ENCODE measurements at places on chromosomes 1 and 21. TPM values are rescaled to one million over a fixed set of nuclear protein-coding genes. Genes with fewer than 3 reads are reported as not detected.
A peak's percentile ranks its signal among the peaks of the same experiment; 100 is the strongest.

DNA sequence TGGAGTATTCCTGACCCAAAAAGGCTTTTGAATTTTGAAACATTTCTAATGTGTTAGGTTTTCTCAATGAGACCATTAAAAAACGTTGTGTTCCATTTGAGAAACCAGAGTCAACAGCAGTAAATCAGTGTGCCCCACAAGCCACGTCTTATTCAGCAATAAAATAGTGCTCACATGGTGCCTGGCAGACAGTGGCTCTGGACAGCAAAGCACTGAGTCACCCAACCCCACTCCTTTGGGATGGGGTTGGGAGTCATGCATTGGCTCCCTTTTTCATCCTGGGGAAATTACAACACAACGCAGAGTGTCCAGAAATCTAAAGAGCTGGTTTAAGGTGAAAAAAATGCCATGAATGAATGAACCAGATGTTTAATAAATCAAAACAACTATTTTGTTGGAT, 46.5 kb downstream of the KCNJ15 start:
- H3K4me1 ChIP-seq, result peaks cover 2% of the 10 kb centered on the region
- no peaks in the 10 kb centered on the region for H3K27me3 ChIP-seq
- H3K27ac ChIP-seq, result peak overlapping the region; percentile 51
- no peaks in the 10 kb centered on the region for H3K36me3 ChIP-seq
- no peak for DNase-seq

The AMY1A gene
- not detected for polyA plus RNA-seq

DNA sequence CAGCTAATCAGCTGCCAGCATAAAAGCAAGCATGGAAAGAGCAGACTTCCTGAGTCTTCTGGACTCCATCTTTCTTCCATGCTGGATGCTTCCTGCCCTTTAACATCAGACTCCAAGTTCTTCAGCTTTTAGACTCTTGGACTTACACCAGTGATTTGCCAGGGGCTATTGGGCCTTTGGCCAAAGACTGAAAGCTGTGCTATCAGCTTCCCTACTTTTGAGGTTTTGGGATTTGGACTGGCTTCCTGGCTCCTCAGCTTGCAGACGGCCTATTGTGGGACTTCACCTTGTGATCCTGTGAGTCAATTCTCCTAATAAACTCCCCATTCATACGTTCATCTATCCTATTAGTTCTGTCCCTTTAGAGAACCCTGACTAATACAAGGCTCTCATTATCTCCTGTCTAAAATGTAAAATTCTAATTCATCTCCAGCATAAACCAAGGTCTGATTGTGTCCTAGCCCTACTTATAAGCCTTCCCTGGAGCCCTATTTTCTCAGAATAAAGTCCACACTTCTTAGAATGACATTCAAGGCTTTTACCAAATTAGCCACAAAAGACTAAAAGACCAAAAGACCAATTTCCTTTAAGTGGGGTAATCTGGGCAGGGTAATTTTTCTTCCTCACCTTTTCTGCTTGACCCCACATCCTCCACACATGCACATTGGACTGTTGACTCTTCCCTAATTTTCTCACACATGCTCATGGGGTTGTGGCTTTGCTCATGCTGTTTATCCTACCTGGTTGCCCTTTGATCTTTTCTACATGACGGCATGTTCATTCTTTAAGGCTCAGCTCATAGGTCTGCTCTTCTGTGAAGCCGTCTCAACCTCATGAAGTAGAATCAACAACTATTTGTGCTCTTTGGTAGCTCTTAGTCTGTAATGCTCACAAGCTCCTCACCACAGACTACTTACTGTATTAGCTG, 18.1 kb upstream of the ENAH start:
- H3K4me3 ChIP-seq, result no peak overlapping the region
- H3K27me3 ChIP-seq, result no peaks in the 10 kb centered on the region
- no peak overlapping the region for H3K27ac ChIP-seq
- H3K4me1 ChIP-seq, result peaks cover 2% of the 10 kb centered on the region

DNA sequence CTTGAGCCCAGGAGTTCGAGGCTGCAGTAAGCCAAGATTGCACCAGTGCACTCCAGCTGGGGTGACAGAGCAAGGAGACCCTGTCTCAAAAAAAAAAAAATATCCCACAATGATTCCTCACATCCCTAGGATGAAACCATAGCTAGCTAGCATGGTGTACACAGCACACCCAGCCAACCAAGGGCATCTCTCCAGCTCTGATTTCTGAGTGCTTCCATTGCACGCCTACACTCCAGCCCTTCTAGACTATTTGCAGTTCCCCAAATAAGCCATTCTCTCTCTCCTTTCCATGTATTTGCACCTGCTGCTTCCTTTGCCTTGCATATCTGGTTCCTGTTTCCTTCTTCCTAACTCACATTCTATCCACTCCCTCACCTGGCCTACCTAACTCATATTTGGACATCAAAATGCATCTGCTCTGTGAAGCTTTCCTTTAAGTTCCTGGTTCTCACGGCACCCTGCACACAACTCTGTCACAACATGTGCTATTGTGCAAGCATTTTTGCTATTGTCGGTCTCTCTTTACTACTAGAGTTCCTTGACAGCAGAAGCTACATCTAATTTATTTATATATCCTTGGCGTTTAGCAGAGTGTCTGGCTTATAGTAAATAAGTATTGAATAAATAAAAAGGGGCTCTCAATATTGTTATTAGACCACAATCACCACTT, 2.4 kb upstream of the ELAPOR1 start:
- no peaks in the 10 kb centered on the region for H3K36me3 ChIP-seq
- no peak overlapping the region for H3K27ac ChIP-seq
- H3K4me3 ChIP-seq, result no peak overlapping the region
- DNase-seq, result no peak

The LCE2C gene
- not detected for polyA plus RNA-seq

The LRRC8D gene
- polyA plus RNA-seq, result 3.0 TPM

- H3K27ac ChIP-seq, result no peak overlapping the region
- no peaks in the 10 kb centered on the region for H3K4me1 ChIP-seq
- no peaks in the 10 kb centered on the region for H3K36me3 ChIP-seq
These were observed 49.6 kb upstream of the KDM4A start for GRCh38 chr1:43600033-43601020.

The LRRC8C gene
- polyA plus RNA-seq, result 5.9 TPM

GRCh38 chr1:9151328-9151860, 22.5 kb upstream of the GPR157 start:
- H3K27ac ChIP-seq, result peak overlapping the region; percentile 94
- no peaks in the 10 kb centered on the region for H3K27me3 ChIP-seq
- H3K4me1 ChIP-seq, result peaks cover 41% of the 10 kb centered on the region
- no peak overlapping the region for H3K4me3 ChIP-seq
- no peaks in the 10 kb centered on the region for H3K36me3 ChIP-seq
- peak; percentile 40 for DNase-seq

GRCh38 chr1:1088029-1088800, 14.1 kb upstream of the RNF223 start:
- H3K4me3 ChIP-seq, result no peak overlapping the region
- H3K36me3 ChIP-seq, result no peaks in the 10 kb centered on the region
- H3K4me1 ChIP-seq, result no peaks in the 10 kb centered on the region
- H3K27me3 ChIP-seq, result no peaks in the 10 kb centered on the region
- H3K27ac ChIP-seq, result no peak overlapping the region

The FOXE3 gene
- polyA plus RNA-seq, result 0.03 TPM

- H3K36me3 ChIP-seq, result no peaks in the 10 kb centered on the region
- no peak overlapping the region for H3K27ac ChIP-seq
These were observed 82.0 kb downstream of the TGFBR3 start for GRCh38 chr1:91803847-91804545.

DNA sequence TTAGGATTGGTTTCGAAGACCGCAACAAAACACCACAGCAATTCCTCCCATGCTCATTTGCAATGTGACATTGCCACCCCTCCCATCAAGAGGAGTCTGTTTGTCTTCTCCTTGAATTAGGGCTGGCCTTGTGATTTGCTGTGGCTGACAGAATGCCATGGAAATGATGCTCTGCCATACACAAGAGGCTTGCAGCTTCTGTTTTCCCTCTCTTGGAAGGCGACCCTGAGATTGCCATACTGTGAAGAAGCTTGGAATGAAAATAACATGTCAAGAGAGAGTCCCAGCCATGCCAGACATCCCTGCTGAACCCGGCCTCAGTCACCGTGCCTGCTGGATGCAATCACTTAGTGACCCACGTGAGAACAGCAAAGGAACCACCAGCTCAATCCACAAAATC, 212.4 kb downstream of the CRB1 start:
- no peak overlapping the region for H3K4me3 ChIP-seq
- H3K27me3 ChIP-seq, result no peaks in the 10 kb centered on the region
- no peaks in the 10 kb centered on the region for H3K4me1 ChIP-seq
- no peak overlapping the region for H3K27ac ChIP-seq
- DNase-seq, result no peak

The MMEL1 gene
- polyA plus RNA-seq, result 3.9 TPM

The TDRD5 gene
- polyA plus RNA-seq, result not detected

- H3K4me3 ChIP-seq, result no peak overlapping the region
- H3K27me3 ChIP-seq, result no peaks in the 10 kb centered on the region
- H3K27ac ChIP-seq, result no peak overlapping the region
- no peaks in the 10 kb centered on the region for H3K36me3 ChIP-seq
- no peak for DNase-seq
These were observed 26.2 kb downstream of the UMODL1 start for GRCh38 chr21:42097274-42097673.

DNA sequence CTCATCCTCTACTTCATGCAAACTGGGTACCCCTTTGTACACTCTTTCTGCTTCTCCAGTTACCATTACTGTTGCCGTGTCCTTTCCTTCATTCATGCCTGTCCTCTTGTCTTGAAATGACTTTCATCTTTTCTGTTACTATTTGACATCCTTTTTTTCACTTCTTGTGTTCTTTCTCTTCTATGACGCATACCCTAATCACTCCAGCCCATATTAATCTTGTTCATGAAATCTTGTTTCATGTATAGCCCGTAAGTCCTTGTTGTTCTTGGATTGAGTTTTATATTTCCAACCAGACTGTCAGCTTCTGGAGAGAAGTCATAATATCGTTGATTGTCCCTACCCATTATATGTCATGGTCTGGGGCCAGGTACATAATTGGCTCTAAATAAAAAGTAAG, 126.1 kb downstream of the NOS1AP start:
- no peak overlapping the region for H3K4me3 ChIP-seq
- H3K36me3 ChIP-seq, result no peaks in the 10 kb centered on the region
- DNase-seq, result no peak
- H3K27ac ChIP-seq, result no peak overlapping the region

DNA sequence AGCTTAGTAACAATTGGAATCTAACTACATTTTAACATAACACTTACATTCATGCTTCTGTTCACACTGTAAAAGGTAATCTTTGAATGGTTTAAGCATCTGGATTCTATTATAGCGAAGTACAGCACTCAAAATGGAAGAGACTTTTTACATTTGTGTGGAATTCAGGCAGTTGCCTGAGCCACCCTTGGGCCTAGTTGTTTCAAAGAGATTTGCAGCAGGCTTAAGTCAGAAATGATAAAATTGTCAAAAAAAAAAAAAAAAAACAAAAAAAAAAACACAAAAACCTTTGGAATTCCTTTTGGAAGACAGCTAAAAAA, 199.9 kb downstream of the LYPLAL1 start:
- H3K4me3 ChIP-seq, result no peak overlapping the region
- H3K27ac ChIP-seq, result no peak overlapping the region
- H3K27me3 ChIP-seq, result no peaks in the 10 kb centered on the region
- H3K4me1 ChIP-seq, result no peaks in the 10 kb centered on the region
- H3K36me3 ChIP-seq, result no peaks in the 10 kb centered on the region
- no peak for DNase-seq

DNA sequence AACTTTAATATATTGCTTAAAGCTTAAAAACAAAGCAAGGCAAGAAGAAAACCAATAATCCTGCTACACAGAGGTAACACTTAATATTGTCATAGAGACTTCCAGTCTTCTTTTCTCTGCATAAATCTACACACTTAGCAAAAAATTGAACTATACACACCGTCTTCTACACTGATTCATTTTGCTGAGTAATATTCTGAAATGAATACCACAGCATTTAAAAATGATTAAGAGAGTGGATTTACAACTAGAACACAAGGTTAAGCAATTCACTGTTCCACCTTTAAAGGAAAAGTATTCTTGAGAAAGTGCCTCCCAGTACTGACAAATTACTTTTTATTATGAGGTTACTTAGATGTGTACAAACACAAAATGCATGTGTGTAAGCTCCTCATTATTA, 22.2 kb upstream of the ITPKB start:
- no peaks in the 10 kb centered on the region for H3K36me3 ChIP-seq
- no peak overlapping the region for H3K27ac ChIP-seq
- no peak overlapping the region for H3K4me3 ChIP-seq
- H3K4me1 ChIP-seq, result no peaks in the 10 kb centered on the region

DNA sequence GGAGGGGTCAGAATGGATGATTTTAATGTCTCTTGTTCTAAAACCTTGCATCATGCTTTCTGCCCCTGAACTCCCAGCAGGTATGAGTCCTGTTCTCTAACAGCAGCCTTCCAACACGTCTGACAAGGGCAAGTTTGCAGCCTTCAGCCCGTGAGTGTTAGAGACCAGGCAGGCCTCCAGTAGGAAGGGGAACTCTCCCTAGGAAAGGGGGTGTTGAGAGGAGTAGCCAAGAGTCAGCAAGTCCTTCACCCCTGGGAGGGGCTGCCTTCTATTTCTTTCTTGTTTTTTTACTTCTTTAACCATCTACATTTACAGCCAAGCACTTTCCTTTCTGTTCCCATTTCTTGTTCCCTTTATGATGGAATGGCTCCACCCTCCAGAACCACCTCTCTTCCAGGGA, 14.2 kb downstream of the BATF3 start:
- no peaks in the 10 kb centered on the region for H3K4me1 ChIP-seq
- H3K27ac ChIP-seq, result no peak overlapping the region
- DNase-seq, result no peak

The MNDA gene
- 1.0 TPM for polyA plus RNA-seq

The ANKRD35 gene
- polyA plus RNA-seq, result 0.80 TPM

DNA sequence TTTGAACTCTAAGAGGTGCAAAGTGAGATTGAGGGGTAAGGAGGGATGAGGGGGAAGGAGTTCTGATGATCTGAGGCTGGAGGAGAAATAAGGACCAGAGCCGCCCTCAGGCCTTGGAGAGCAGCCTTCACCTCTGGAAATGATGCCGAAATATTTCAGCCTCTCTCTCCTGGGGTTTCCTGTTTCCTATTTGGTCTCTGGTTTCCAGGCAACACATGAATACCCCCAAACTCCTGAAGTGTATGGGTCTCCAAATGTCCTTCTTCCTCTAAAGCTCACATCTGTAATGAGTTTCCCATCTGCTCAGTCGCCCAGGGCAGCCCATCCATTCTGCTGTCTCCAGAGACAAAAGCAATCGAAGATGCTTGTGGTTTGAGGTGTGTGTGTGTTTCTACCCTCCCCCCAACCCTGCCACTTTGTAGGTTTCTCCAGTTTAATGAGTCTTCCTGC, 52.0 kb upstream of the FAM20B start:
- no peaks in the 10 kb centered on the region for H3K27me3 ChIP-seq
- no peak overlapping the region for H3K27ac ChIP-seq
- peak; percentile 39 for DNase-seq
- no peak overlapping the region for H3K4me3 ChIP-seq

Measured in heart right ventricle (tissue), 16 donors.